ENCODE measurements at places on chromosomes 11 and 22.

- no peaks in the 10 kb centered on the region for H3K36me3 ChIP-seq
- no peak for DNase-seq
- H3K4me1 ChIP-seq: no peaks in the 10 kb centered on the region
- no peak overlapping the region for H3K27ac ChIP-seq
These were observed 78.7 kb upstream of the MYOD1 start for GRCh38 chr11:17640493-17641164.

DNA sequence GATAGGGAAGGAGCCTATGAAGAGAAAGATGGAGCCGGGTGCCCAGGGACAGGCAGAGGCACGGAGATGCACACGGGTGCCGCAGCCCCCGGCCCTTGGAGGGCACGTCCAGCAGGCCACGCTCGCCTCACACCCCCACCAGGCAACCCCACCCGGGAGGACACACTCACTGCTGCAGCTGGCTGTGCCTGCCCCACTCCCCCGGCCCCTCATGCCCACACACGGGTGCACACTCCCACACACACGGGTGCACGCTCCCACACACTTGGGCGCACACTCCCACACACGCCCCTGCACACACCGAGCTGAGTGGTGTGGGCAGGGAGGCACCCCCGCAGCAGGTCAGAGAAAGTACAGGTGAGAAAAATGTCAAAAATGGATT, 1.1 kb downstream of the MOB2 start:
- H3K27ac ChIP-seq: peak overlapping the region; percentile 0
- peaks cover 18% of the 10 kb centered on the region for H3K4me1 ChIP-seq
- H3K27me3 ChIP-seq: no peaks in the 10 kb centered on the region
- H3K4me3 ChIP-seq: no peak overlapping the region
- DNase-seq: no peak
- H3K36me3 ChIP-seq: no peaks in the 10 kb centered on the region

DNA sequence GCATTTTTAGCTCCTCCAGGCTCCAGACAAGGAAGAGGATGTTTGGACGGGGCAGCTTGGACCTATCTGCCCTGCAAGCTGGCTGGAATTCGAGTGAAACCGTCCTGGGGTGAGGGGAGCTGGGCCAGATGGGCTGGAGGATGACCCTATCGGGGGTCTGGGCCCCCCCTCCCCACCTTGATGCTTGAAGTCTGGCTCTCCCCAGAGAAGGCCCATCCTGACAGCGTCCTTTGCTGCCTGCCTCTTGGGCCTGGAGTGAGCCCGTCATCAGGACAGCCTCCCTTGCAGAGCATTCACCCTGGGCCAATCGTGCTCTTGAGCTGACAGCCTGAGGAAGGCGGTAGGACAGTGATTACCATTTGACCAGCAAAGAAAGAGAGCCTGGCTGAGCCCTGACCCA, 5.3 kb upstream of the PDGFB start:
- no peak overlapping the region for H3K4me3 ChIP-seq
- H3K27me3 ChIP-seq: peaks cover 26% of the 10 kb centered on the region
- no peak overlapping the region for H3K27ac ChIP-seq
- H3K4me1 ChIP-seq: peaks cover 19% of the 10 kb centered on the region
- no peak for DNase-seq

- DNase-seq: no peak
- H3K4me1 ChIP-seq: peaks cover 83% of the 10 kb centered on the region
- H3K27ac ChIP-seq: peak overlapping the region; percentile 99
- peak overlapping the region; percentile 93 for H3K4me3 ChIP-seq
- H3K36me3 ChIP-seq: peaks cover 6% of the 10 kb centered on the region
These were observed 59.0 kb downstream of the MYH9 start for GRCh38 chr22:36328635-36329253.

- H3K36me3 ChIP-seq: no peaks in the 10 kb centered on the region
- H3K27ac ChIP-seq: no peak overlapping the region
These were observed 49.7 kb downstream of the RBFOX2 start for GRCh38 chr22:35978889-35979288.

DNA sequence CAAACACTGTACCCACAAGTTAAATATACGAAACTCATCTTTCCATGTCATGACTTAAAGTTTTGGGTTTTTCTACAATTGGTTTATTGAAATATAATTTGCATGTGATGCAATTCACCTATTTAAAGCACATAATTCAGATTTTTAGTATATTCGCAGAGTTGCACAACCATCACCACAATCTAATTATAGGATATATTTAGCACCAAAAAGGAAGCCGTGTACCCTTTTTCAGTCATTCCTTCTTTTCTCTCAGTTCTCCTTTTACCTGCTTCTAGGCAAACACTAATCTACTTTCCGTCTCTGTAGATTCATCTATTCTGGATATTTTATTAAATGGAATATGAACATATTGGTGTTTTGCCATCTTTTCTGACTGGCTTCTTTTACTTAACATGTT, 1458.1 kb upstream of the TENM4 start:
- no peaks in the 10 kb centered on the region for H3K36me3 ChIP-seq
- H3K4me3 ChIP-seq: no peak overlapping the region
- no peak for DNase-seq

DNA sequence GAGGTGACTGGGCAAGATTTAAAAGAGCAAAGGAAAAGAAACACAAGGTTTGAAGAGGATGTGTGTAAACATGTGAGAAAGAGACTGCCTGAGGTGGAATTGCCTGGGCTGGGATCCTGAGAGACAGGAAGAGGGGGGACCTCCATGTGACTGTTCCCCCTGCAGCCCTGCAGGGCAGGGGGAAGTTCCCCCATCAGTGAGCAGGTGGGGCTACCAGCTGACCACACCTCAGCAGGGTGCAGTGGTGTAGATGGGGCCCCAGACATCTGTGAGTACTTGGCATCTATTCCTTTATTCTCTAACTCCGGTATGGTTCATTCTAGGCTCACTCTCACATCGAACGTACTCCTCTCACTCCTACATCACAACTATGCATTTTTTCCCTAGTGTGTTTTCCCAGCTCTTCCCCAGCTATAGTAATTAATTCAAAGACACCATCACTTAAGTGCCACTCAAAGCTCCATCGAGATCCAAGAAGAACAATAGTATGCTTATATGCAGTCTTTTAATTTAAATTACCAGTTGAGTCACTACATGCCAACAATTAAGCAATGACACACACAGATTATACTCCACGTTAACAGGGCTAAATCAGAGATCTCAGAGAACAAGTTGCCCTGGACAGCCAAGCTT, 42.7 kb downstream of the LGR4 start:
- DNase-seq: no peak
- H3K27me3 ChIP-seq: peaks cover 4% of the 10 kb centered on the region

DNA sequence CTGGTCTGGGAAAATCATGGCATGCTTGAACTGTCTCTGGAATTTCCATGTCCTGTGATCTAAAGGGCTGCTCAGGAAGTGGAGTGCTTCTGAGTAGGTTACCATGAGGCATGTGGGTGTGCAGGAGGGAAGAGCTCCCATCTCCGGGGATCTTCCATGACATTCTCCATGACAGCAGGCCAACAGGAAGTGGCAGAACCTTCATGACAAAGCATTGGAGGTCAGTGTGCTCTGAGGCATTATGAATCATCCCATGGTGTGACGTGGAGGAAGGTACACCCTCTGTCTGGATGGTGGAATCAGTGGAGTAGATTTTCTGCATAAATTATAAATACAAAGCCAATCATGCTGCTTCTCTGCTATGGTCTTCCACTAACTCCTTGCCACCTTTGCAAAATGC, 139.6 kb upstream of the E2F8 start:
- no peak for DNase-seq
- peaks cover 19% of the 10 kb centered on the region for H3K27me3 ChIP-seq
- H3K36me3 ChIP-seq: no peaks in the 10 kb centered on the region
- no peaks in the 10 kb centered on the region for H3K4me1 ChIP-seq
- no peak overlapping the region for H3K4me3 ChIP-seq

All from naive thymus-derived CD8-positive, alpha-beta T cell (primary cell).